ENCODE measurements at places on chromosomes 1 and 21.

DNA sequence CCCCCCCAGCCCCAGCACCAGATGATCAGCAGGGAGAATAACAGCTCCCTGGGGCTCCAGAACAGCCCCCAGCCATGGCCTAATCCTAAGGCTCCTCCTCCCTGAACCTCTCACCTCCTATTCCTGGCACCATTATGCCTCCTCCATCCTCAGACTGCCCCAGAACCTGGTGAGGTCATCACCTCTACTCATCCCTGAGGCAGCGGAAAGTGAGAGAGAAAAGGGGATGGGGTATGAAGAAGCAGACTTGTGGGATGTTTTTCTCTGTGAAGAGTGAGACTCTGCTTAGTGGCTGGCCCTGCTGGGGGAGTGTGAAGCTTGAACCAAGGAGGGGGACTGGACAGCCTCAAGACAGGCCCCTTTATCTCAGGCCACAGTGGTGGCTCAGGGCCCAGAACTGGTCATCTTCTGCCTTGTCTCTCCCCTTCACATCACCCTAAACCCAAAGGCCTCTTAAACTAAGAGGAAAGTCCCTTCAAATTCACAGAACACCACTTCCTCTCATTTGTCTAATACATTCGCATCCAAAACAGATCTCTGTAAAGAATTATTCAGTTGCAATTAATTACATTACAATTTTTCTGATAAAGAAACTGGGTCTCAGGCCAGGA is 2.2 kb upstream of the PPM1J start:
- no peak for DNase-seq

DNA sequence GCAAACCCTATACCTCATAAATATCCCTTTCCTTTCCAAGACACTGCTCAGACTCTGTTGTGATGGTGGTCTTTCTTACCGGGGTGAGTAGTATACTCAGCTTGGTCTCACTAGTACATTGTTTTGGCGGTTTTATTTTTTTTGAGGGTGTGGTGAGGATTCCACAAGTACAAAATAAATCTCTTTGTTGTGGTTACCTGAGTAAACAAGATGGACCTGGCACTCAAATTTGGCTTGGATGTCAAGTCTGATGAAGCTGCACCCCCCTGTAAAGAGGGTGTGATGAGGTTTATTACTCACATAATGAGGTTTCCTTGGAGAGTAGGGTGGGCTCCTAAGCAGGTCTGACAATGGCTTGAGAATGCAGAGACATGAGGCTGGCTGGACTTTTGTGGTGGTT is 68.2 kb upstream of the KCNJ6 start:
- DNase-seq = no peak

DNA sequence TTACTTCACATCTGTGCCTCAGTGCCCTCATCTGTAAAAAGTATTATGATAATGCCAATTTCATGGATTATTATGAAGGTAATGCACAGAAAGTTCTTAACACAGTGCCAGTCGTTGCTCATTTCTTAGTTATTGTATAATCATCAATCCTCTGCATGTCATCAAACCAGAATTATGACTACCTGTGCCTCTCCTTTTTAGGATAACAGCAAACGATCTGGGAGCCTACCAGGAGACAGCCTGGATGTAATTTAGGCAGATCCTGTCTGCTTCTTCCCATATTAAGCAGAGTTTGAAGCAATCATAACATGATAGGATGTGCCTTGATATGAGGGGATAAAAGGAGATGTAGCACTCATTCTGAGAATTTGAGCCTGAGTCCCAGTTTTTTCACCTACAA is 177.4 kb upstream of the DPT start:
- no peak for DNase-seq

GRCh38 chr21:41508415-41509144 is 622 bp upstream of the TMPRSS2 start:
- DNase-seq = no peak

DNA sequence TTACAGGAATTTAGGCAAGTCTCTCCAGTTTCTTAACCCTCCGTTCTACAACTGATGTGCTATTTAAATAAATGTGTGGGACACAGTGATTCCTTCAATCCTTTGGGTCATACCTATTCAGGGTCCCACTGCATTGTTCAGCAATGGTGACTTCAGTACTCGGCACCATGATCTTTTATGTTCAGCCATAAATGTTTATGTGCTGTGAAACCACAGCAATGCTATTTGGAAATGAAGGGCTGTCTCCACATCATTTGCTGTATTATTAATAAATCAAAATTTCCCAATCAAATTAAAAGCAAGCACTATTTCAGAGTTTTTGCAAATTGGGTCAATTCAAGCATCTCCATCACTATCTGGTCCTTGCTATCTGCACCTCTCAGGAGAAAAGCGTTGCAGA is 84.8 kb downstream of the NR5A2 start:
- no peak for DNase-seq

DNA sequence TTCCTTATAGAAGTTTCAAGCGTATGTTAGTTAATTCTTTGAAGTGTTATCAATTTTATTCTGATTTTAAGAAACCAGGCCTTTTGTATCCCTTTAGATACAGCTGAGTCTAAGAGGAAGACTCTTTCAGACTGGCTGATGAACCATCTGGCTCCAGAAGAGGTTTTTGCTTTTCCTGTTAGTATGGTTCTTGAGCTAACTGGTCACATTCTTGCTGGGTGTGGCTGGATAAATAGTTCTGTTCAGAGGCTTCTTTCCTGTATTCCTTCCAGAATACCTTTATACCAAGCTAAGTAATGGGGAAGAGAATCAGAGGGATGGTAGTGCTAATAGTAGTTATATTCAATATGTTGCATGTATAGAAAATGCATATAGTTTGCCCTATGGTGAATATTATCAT is 12.4 kb downstream of the HS2ST1 start:
- DNase-seq = no peak

DNA sequence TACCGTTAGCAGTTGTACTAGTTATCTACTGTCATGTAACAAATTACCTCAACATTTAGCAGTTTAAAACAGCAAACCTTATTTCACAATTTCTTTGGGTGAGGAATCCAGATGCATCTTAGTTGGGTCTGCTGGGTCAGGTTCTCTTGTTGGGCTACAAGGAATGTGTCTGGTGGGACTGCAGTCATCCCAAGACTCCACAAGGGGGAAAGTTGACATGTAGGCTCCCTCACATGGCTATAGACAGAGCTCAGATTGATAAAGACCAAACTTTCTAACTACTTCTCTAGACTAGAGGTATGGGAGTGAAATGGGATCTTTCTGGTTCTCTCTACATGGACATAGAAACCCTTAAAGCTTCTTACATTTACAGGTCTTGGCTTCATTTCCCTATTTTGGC is 160.9 kb downstream of the UCK2 start:
- DNase-seq = no peak

- DNase-seq = no peak
Measured at GRCh38 chr1:41802532-41803501, 115.9 kb downstream of the HIVEP3 start.

DNA sequence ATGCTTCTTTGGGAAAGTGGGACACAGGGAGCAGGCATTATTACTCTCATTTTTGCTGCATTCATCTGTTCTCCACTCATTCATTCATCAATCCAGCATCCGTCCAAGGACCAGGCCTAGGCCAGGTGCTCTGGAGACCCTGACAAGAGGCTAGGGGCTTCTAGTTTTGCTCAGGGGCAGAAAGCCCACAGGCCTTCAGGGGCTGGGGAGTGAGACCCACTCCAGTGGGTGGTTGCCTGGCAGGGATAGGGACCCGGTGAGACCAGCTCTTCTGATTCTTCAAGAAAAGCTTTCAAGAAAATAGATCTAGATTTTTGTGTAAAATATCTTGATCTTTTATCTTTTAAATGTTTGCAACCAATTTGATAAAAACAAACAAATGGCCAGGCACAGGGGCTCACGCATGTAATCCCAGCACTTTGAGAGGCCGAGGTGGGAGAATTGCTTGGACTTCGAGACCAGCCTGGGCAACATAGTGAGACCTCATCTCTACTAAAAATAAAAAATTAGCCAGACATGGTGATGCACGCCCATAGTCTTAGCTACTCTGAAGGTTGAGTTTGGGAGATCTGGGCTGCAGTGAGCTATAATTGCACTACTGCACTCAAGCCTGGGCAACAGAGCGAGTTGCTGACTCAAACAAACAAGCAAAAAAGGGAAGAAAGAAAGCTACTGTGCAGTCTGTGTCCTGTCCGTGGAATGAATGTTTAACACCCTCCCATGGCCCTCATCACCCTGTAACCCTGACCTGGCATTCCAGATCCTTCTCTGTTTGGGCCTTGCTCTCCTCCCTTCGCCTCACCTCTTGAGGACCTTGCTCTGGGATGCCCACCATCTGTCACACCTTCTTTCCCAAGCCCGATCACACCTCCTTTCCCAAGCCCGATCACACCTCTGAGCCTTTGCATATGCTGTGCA is 17.3 kb upstream of the LRP8 start:
- DNase-seq = no peak

DNA sequence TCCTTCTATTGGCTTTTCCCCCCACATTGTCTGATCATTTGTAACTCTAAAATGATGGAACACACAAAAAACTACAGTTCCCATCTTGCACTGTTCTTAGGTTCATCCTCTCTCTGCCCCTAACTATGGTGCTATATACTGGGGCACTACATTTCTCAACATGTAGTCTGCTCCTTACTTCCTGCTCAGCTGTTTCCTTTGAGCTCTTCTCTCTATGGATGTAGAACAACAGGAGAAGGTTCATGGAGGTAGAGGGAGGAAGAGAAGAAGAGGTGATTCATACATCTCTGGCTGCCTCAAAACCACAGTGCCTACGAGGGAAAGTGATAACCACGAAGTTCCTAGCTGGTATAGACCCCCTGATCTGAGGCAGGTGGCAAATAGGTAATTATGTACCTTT is 7.0 kb upstream of the C1orf146 start:
- no peak for DNase-seq

GRCh38 chr1:157155658-157156057 is 17.5 kb upstream of the ETV3 start:
- no peak for DNase-seq

- no peak for DNase-seq
Measured at GRCh38 chr1:20439282-20439681, 46.7 kb downstream of the CAMK2N1 start.

- DNase-seq = no peak
Measured at GRCh38 chr1:45007311-45007710, 3.8 kb downstream of the HECTD3 start.

DNA sequence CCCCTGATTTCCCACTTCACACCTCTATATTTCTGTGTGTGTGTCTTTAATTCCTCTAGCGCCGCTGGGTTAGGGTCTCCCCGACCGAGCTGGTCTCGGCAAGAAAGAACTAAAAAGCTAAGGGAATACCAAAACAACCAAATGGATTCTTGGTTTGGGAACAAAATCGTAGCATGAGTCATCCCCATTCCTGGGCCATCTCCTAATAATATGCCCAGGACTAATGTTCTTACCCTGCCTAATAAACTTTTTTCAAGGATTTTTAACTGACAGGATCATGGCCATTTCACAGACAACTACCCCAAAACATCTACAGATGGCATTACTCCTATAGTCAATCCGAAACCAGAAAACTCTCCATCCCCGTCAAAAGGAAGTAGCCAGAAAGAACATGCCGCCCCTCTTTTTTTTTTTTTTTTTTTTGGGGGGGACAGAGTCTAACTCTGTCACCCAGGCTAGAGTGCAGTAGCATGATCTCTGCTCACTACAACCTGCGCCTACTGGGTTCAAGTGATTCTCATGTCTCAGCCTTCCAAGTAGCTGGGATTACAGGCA is 4.1 kb upstream of the HPDL start:
- no peak for DNase-seq

DNA sequence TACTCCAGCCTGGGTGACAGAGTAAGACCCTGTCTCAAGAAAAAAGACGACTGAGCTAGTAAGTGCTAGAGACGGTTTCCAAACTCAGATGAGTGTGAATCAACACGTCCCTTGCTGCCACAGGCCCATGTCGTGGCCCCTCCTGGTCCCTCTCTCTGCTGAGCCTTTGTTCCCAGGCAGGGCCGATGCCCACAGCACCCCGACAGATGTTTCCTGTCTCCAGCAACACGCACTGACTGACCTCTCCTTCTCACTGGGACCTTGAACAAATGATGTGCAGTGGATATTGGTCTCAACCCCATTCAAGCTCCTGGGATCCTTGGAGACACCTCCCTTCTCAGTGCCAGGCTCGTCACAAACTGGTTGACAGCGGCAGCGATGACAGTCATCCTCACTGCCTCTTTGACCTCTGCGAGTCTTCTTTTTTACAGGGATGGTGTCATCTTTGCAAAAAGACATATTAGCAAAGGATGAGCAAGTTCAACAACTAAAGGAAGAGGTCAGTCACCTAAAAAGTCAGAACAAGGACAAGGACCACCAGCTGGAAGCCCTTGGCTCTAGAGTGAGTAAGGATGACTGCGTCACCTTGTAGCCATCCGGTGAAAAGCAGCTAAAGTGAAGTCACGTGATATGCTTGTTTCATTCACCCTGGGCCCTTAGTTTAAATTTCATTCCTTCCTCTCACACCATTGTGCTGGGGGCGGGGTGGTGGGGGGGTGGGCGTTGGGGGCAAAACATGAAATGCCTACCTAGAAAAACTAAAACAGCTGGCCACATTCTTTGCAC is 65.8 kb downstream of the FHAD1 start:
- DNase-seq = no peak

GRCh38 chr1:172658871-172659453 is at the start of gene FASLG:
Gene FASLG, plus strand, starts transcription at chr1:172659103. Its CDS starts 99 bp downstream, at chr1:172659202.
- peak; percentile 64 for DNase-seq

DNA sequence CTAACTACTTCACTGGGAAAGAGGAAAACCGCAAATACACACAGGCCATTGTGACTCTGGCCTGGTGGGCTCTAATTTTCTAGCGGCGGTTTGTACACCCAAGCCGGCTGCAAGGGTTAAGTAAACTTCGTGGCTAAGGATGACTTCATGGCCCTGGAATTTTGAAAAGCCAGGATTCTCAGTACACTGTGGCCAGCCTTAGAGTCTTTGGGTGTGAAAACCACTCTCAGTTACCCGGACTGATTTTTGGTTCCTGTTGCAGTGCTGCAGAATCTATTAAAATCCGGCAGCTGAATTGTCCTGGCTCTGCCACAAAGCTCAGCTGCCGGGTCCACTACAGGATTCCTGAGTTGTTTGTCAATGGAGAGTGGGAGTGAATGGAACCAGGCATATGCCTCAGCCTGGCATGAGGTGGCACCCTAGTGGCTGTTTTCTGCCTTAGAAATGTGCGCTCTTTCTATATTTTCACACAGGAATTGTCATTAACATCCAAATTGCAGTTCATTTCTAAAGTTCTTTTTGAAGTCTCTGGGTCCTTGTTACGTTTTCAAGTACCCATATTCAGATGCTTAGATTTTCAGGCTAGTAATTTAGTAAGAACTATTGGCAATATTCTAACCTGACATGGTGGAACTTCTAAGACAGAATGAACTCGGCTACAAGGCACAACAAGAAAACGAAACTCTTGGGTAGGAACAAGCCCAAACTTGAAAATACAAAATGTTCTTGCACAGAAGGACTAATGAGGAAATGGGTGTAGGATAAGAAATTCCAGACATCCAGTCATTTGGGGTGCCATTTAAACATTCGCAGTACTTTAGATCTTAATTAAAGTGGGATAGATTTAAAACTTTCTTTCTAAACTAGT is 255.9 kb downstream of the NFIA start:
- DNase-seq = no peak

- no peak for DNase-seq
Measured at GRCh38 chr1:172630868-172631267, 28.0 kb upstream of the FASLG start.

All from activated naive CD4-positive, alpha-beta T cell treated with anti-CD3 and anti-CD28 coated beads, Interleukin-2, amount 50 U/mL, for 72 hours (primary cell).